ENCODE measurements at places on chromosomes 2 and 18.

GRCh38 chr18:46212398-46212797, 108.2 kb downstream of the HAUS1 start:
- no peak for DNase-seq

DNA sequence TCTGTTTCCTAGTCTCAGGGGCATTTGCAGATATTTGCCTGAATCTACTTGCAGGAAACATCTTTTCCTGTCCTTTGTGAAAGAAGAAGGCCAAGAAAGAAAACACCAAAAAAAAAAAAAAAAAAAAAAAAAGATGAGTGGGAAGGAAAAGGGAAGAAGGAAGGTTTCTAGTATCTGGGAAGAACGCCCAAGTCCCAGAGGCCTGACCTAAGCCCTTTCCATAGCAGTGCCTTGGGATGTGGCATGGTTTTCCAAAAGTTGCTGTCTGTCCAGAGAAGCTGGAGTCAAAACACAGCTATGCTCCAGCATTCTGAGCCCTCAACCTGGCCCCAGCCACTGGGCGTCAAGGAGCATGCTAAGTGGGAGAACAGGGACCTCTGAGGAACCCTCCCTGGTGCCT, 123.5 kb downstream of the INHBB start:
- DNase-seq, result no peak

DNA sequence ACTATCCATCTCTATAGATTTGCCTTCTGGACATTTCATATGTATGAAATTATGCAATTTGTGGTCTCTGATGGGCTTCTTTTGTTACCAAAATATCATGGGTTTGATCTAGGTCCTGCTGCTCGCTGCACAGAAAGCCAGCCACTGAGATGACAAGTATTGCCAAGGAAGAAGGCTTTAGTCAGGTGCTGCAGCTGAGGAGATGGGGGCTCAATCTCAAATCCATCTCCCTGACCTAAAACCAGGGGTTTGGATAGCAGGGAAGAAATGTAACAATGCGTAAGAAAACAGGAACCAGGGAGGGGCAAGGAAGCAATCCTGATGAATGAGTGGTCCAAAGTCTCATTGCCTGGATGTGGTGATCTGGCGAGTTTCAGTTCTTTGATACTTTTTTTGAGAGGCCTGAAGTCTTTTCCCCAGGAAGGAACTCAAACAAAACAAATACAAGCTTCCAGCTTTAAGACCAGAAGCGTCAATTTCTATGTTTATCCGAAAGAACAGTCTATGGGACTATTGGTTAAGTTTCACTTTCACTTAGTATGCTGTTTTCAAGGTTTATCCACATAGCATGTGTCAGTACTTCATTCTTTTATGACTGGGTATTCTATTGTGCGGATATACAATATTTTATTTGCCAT, 3.4 kb upstream of the CKAP2L start:
- DNase-seq, result peak; percentile 68

DNA sequence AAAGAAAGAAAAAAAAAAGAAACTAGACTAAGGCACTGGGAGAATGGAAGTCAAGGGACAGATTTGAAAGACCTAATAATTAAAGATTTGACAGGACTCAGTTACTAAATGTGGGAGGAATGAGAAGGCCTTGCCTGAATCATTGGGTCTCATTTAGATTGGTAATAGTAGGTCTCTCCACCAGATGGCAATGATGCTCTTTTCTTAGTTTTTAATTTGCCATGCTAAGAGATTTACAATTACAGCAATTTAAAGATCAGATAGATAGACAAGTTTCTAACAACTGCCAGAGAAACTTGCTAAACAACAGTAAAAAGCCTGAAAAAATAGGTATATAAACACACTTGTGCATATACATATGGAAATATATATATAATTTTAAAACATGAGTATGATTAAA, 153.0 kb downstream of the TMEM247 start:
- peak; percentile 60 for DNase-seq

- DNase-seq, result no peak
Observed at GRCh38 chr2:134359367-134360081, 105.7 kb downstream of the MGAT5 start.

GRCh38 chr18:57833441-57834101, 30.5 kb upstream of the ATP8B1 start:
- peak; percentile 34 for DNase-seq

- DNase-seq, result no peak
Observed at GRCh38 chr2:28387082-28387960, 5.3 kb upstream of the FOSL2 start.

DNA sequence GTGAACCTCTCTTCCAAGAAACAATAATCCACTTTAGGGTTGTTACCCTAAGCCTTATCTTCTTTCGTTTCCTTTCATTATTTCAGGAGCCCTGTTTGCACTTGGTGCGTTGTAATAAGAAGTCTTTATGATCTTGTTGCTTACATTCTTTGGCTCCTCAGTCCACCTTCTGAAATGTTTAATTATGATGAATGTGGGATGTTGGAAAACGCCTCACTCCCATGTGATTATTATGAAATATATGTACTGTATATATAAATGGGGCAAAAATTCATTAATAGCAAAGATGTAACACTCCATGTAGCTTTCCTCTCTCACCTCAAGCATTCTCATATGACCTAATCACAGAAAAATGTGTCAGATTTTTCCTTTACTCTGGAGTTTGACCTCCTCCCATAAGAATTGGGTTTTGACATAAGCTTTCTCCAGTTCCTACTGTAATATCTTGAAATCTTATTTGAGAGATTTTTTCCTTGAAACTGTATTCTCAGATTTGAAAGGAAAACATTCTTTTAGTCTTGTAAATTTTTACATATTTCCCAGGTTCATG, 397.2 kb upstream of the FANCL start:
- peak; percentile 3 for DNase-seq

- no peak for DNase-seq
Observed at GRCh38 chr2:59680863-59681262, 872.6 kb downstream of the BCL11A start.

- DNase-seq, result no peak
Observed at GRCh38 chr2:43075054-43075593, 151.3 kb downstream of the ZFP36L2 start.

DNA sequence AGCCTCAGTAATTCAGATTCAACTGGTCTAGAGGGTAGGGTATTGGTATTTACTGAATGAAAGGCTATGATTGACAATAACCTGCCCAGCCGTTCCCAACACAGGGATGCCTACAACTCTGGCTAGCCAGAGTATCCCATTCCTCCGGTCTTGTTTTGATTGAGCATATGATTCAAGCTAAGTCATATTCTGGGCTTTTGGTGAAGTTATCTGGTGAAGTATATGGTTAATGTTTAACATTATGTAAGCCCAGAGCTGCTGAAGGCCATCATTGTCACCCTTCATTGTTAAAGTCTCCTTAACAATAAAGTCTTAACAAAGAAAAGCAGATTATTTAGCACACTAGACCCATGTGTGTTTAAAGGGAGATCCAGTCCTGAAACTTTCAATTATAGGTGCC, 152.6 kb downstream of the EXOC6B start:
- no peak for DNase-seq

- no peak for DNase-seq
Observed at GRCh38 chr2:123163398-123163797, 861.7 kb upstream of the CNTNAP5 start.

DNA sequence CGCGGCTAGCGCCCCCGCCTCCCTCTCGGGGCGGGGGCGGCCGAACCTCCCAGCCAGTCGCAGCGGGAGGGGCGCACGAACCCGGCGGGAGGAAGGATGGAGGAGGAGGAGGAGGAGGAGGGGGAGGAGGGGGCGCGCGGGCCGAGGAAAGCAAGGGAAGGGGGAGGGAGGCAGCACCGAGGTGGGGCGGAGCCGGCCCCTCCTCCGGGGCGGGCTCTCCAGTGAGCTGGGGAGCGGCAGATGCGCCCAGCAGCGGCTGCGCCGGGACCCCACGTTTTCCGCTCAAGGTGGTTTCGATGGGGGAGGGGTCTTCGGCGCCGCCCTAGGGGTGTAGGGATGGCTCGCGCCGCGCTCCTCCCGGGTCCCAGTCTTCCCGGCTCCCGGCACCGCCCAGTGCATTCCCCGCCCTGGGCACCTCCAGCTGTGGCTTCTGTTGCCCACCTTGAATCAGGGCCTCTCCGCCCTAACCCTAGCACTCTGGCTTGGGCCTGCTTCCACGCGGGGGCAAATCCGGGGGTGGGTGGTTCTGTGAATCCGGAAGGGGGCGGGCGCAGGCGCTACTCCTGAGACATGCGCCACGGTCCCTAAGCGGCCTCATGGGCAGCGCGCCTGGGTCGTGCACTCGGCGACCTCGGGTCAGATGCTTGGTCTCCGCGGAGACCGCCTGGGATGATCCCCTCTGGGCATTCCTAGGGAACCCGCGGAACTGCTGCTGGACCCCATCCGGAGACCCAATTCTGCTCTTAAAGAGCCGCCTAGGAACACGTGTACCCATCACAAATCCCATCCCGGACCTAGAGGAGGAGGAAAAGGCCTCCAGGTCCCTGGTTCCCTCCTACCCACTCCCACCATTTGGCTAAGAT, at the start of gene FBXO41:
TSS of gene FBXO41 (minus strand) at position 183 of the 863 bp plus-strand sequence. CDS start 14,848 bp downstream, outside the sequence.
- peak; percentile 67 for DNase-seq

DNA sequence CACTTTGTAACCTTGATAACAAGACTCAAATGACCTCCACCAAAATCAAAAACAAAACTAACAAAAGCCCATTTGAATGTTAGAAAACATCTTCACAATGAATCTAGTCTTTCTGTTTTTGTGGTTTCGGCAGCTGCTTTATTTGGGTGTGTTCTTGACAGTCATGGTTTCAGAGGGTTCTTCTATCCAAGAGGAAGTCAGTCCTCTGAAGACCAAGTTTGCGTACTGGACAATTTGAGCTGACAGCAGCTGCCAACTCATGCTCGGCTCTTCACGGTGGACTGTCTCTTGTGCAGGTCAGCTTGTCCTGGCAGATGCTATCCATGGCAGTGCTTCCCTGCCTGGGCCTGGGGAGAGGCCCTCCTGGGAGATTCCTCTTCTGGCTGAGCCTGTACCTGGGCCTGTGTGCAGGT, 91.0 kb downstream of the TMEM17 start:
- no peak for DNase-seq

- DNase-seq, result no peak
Observed at GRCh38 chr2:236981701-236982485, 103.8 kb upstream of the COPS8 start.

GRCh38 chr2:9941196-9941995, 10.1 kb upstream of the GRHL1 start:
- DNase-seq, result no peak

Measured in OCI-M1 (cell line).